Vagina (tissue), 2 donors: ENCODE measurements at places on chromosomes 2 and 18. TPM values are rescaled to one million over a fixed set of nuclear protein-coding genes. Genes with fewer than 3 reads are reported as not detected.

The MEP1B gene
- not detected for total RNA-seq

- DNase-seq = no peak
These were observed 20.6 kb downstream of the SERTAD2 start for GRCh38 chr2:64632835-64633819.

The SLC4A5 gene
- 4.4 TPM for total RNA-seq

- DNase-seq = no peak
These were observed 64.0 kb downstream of the PMS1 start for GRCh38 chr2:189848276-189848675.

GRCh38 chr2:85398426-85399182 is 11.6 kb downstream of the CAPG start:
- DNase-seq = no peak

- DNase-seq = no peak
These were observed at the start of gene SULT1C4 for GRCh38 chr2:108377815-108378630. Gene SULT1C4 (plus strand): TSS chr2:108377954. CDS start chr2:108378338, 384 bp downstream.

The DIPK1C gene
- total RNA-seq = not detected

The HOXD4 gene
- 4.9 TPM for total RNA-seq

The CABLES1 gene
- total RNA-seq = 39.3 TPM

The NEURL3 gene
- total RNA-seq = 2.5 TPM

DNA sequence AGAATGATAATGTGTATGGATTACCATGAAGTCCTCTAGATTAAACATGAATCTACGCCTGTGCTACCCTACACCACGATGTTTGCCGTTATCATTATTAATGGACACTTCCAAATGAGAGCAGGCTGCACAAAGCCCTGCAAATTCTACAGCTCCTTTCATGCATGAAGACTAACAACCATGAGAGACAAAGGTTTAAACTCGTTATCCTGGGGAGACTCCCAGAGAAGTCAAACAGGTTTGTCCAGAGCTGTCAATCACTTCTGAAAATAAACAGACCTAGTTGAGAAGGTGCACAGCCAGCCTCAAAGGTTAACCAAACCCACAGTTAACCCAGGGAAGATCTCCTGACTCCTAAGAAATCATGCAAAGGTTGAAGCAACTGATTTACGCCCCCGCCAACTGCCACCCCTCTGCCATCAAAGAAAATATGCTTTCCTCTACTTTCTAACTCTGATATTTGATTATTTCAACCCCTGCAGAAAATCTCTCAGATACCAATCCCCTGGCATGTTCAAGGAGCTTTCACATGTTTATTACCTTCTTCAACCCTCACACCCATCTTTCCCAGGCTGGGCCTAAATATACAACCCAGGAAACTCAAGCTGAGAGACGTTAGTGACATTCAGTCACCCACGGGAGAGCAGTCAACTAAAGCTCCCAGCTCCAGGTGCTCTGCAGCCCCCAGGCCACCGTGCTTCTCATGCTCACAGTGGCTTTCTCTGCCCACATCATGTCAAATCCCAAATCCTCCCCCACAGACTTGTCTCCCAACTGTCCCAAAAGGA is 35.9 kb downstream of the MYO5B start:
- DNase-seq = no peak

The TRIB2 gene
- 64.8 TPM for total RNA-seq

- no peak for DNase-seq
These were observed 7.8 kb upstream of the OR6B3 start for GRCh38 chr2:240060977-240061591.

DNA sequence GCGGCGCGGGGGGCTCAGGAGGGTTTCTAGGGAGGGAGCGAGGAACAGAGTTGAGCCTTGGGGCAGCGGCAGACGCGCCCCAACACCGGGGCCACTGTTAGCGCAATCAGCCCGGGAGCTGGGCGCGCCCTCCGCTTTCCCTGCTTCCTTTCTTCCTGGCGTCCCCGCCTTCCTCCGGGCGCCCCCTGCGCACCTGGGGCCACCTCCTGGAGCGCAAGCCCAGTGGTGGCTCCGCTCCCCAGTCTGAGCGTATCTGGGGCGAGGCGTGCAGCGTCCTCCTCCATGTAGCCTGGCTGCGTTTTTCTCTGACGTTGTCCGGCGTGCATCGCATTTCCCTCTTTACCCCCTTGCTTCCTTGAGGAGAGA is 5.2 kb downstream of the PROC start:
- no peak for DNase-seq

The SPDYA gene
- total RNA-seq = 5.2 TPM

The QPCT gene
- total RNA-seq = 6.9 TPM

The GALNT3 gene
- total RNA-seq = 7.4 TPM

GRCh38 chr2:10057231-10058107 is 14.1 kb downstream of the KLF11 start:
- DNase-seq = no peak

- DNase-seq = no peak
These were observed 364.4 kb upstream of the GCFC2 start for GRCh38 chr2:76075126-76075525.

DNA sequence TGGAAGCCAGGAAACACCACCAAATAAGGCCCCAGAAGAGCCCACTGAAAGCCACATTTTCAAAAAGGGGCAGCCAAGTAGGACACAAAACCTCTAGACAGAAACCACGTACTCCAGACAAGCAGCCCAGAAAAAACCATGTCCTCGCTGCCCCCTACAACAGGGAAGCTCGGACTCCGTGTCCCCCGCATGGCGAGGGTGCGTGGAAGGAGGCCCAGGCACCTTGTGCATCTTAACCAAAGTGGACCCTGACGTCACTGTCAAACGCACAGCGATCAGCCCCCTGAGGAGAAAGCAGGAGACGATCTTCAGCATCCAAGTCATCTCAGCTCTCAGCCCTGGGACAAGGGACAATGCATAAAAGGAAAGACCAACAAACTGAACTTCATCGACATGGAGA is 168.4 kb downstream of the EIPR1 start:
- DNase-seq = no peak

DNA sequence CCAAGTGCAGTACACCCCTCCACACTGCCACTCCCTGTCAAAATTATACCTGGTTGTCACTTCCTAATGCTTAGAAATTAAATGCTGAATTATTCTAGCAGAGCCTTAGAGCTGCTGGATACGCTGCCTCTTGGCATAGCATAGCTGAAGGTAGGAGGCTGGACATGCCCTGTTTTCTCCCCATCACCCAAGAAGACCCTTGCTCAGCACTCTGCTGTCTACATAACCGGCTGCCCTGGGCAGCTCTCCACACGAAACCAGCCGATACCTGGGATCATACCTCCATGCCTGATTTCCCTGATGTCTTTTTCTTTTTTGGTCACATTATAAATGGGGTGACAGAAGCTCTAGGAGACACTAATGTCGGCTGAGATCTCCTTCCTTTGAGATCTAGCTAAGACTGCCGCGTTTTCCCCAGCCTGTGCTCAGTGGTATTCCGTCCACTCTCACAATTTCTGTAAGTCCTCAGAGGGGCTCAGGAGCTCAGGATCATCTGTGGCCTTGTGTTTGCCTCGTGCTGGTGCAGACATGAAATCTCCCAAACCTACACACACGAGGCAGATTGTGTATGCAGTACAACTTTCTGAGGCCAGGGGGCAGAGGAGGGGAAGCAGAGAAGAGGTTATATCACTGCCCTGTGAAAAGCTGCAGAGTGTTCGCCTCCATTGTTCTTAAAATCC is 13.5 kb upstream of the ZAP70 start:
- DNase-seq = no peak

- no peak for DNase-seq
These were observed 289.0 kb upstream of the TFPI start for GRCh38 chr2:187842978-187843847.

The DLX1 gene
- not detected for total RNA-seq

DNA sequence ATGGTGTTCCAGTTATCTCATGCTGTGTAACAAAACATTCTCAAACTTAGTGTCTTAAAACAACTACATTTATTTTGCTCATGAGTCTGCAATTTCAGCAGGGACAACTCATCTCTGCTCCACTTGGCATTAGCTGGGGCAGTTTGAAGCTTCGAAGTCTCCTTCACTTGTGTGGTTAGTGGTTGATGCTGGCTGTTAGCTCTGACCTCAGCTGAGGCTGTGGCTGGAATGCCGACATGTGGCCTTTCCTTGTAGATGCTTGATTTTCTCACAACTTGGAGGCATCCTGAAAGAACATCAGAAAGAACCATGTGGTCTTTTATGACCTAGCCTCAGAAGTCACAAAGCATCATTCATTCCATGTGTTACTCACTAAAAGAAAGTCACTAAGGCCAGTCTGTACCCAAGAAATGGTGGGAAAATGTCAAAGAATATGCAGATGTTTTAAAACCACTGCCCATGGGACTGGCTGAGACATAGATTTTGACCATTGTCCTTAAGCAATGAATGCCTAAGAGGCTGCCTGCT is 3.8 kb upstream of the TMSB10 start:
- DNase-seq = no peak

The CYS1 gene
- 13.5 TPM for total RNA-seq

DNA sequence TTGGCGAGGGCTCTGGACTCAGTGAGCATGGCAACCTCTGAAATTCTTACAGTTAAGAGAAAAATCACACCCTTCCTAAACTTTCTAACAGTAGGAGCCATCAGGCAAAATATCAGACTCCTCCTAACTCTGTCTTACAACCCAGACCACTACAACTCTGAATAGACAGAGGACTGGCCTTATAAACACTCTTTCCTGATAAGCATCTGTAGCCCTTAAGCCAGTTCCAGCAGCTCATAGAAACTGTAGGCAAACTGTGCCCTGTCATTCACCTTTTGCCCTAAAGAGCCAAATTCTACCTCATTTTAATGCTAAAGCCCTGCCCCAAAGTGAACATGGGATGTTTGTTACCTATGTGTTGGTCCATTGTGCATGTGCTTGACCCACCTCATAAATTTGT is 304.8 kb downstream of the ALK start:
- DNase-seq = no peak

GRCh38 chr18:50424877-50425690 is 50.2 kb downstream of the SKA1 start:
- no peak for DNase-seq

GRCh38 chr2:162115076-162115475 is 37.0 kb downstream of the GCG start:
- DNase-seq = no peak

GRCh38 chr2:160419776-160420505 is 73.7 kb downstream of the RBMS1 start:
- DNase-seq = no peak

GRCh38 chr2:102048465-102048864 is 56.7 kb downstream of the IL1R2 start:
- DNase-seq = no peak

DNA sequence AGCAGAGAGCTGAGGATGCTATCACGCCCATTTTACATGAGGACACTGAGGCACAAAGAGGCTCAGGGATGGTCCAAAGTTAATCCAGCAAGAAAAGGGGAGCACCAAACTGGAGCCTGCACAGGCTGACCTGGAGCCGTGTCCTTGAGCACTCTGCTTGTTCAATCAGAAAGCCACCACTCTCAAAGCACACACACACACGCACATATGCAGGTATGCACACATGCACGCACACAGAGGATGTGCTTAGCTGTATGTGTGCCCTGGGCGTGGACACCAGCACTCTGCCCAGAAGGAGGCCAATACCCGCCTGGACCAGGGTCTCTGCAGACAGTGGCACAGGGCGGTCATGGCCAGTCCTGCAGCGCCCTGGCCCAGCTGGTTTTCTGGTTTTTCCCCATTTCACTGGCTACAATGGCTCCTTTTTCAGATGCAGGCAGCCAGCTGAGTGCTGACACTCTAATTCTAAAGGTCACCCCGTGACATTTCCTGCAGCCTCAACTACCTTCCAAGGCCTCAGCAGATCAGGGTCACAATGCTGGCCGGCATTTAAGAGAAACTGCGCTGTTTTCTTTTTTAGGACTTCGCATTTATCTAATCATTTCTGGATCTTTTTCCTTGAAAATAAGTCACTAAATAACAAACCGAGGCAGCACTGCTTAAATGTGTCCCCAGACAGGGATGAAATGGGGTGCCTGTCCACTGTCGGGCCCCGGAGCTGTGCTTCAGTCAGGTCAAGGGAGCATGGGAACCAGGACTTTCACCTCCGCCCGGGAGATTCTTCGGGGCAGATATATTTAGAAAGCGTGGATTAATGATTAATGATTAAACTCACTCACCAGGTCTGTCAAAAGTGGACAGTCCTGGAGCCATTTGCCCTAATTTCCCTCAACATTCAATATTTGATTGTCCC is 104.5 kb downstream of the HDAC4 start:
- no peak for DNase-seq

DNA sequence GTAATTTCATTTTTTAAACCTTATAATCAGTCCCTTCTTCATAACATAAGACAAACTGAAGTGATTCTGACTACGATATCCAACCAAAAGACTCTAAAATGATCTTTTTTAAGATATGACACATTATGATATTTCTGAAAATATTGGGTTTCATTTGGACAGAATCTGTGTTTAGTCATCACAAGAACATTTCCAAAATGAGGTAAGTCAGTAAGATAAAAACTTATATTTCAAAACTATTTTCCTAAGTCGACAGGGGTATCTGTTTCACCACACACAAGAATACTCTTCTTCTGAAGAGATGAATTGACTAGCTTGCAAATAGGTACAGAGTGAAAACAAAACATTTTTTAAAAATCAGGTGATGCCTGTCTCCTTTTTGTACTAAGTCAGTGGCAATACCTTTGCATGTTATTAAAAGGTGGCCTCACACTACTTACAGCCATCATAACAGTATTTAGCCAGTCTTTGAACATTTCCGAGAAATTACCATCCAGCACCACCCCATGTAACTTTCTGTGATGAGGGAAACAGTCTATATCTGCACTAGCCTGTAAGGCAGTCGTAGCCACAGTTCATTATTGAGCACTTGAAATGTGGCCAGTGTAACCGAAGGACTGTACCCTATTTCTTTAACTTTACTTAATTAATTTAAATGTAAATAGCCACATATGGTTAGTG is 13.5 kb downstream of the STK39 start:
- DNase-seq = no peak

DNA sequence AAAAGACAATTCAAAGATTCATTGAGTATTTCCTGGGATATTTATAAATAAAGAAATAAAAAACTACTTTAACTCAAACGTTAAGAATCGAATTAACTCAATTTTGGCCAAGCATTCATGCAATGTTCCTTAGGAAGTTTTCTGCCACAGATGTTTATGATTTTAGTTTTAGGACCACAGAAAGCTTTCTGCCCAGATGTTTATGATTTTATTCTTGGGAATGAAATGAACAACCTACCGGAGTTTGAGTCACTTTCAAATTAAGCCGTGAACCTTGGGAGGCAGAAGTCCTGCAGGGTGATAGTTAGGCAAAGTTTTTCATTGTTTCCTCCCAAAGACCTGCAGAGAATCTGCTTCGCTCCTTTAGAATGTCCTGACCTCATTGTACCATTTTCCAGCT is 34.7 kb upstream of the MBP start:
- no peak for DNase-seq
